Activated T-cell treated with anti-CD3 and anti-CD28 coated beads for 1 hour (primary cell): ENCODE measurements at places on chromosomes 3 and 15.

DNA sequence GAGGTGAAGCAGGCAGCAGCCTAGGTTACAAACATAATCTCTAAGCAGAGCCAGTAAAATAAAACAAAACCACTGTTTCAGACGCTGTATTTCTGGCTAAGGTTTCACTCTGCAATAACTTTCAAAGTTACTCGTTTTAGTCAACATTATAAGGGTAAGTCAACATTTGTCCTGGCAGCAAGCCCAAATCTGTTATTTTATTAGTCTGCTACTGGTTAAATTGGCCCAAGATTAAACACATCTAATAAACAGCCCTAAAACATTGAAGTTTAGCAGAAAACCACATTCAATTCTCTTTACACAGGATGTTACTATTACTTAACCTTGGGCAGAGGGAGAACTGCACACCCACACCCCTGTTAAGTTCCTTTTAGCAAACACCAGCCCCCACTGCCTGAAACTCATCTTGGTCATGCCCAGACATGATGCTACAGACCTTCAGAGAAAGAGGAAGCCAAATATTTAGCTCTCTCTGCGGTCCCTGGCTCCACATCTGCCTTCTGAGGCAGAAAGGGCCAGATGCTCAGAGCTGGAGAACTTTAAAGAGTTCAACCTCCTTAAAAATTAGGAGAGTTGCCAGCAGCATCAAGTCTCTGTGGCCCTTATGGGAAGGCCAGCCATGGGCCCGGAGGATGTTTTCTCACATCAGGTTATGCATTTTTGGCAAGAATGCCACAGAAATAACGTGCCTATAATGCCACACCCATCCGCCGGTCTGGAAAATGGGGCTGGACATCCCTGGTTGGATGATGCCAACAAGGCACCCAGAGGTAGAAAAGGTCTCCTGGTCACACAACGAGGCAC lies 17.9 kb downstream of the ARHGEF3 start:
- peak; percentile 41 for DNase-seq

- DNase-seq, result no peak
Observed at GRCh38 chr15:65343374-65343981, 34.3 kb downstream of the IGDCC3 start.

DNA sequence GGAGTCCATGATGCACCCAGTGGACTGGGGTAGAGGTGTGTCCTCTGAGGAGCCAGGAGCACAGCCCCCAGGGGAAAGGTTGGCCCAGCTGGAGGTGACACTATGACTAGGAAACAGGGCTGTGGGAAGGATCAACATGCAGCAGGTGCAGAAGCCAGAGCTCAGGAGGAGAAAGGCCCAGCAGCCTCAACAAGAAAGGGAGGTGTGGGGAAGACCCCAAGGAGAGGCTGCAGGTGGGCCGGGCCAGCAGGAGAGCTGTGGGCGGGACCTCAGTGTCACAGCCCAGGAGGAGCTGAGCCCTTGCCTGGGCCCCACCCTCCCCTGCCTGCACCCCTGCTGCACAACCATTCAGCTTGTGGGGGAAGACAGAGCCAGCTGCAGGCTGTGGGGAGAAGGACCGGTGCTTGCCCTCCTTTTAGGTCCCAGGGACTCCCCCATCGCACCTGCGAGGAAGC lies 18.4 kb upstream of the KLF13 start:
- DNase-seq, result no peak

DNA sequence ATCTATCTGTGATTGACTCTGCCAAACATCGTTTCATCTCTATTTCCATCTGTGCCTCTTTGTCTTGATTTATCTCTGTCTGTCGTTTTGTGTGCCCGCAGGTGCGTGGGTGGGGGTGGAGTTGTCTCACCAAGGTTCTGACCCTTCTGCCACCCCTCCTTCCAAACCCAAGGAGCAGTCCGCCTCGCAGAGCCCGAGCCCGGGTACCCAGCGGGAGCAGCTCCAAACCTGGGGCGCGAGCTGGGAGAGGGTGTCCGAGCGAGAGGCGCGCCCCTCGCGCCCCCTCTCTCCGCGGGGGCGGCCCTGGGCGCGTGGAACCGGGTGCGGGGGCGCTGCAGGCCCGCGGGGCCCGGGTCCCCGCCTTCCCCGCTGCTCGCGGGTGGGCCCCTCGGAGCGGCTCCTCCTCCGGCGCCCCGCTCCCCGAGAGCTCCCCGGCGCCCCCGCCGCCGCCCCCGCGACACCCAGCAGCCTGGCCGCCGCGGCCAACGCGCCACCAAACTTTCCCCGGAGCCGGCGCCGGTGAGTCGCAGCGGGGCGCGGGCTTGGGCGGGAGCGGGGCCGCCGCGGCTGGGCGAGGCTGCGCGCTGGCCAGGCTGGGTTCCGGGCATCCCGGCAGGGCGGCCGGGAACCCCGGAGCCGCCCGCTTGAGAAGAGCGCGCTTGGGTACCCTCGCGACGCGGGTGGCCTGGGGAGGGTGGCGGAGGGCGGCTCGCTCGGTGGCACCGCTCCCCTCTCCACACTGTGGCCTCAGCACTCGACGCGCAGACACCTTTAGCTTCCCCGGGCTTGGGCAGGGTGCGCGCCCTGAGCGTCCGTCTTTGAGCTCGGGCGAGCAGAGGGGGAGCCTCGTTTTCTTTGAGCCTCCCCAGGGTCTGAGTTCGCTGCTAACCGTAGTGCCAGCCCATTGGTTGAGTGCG lies at the start of gene HRH1:
HRH1 (plus strand) TSS at position 458 of the 917 bp plus-strand sequence. CDS start 104,545 bp downstream, outside the sequence.
- no peak for DNase-seq

GRCh38 chr3:64747679-64748078 lies 59.9 kb upstream of the ADAMTS9 start:
- DNase-seq, result no peak

DNA sequence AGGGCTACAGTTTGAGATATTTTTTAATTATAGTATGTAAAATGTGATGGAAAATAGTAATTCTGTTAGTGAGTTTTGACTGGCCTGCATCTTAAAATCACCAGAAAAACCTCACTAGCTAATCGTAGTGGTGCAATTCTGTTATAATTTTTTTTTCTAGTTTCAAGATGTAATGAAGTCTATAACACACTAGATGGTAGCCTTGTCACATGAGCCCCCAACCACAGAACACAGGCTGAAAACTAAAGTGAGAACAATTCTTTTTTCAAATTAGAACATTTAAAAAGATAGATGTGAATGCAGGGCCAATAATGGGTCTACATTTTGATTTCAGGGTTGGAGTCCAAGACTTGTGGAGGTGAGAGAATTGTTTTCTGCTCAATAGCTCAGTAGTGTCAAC lies 83.3 kb upstream of the KCNH8 start:
- no peak for DNase-seq

- DNase-seq, result no peak
Observed at GRCh38 chr3:184659797-184660301, 52.0 kb downstream of the MAGEF1 start.

DNA sequence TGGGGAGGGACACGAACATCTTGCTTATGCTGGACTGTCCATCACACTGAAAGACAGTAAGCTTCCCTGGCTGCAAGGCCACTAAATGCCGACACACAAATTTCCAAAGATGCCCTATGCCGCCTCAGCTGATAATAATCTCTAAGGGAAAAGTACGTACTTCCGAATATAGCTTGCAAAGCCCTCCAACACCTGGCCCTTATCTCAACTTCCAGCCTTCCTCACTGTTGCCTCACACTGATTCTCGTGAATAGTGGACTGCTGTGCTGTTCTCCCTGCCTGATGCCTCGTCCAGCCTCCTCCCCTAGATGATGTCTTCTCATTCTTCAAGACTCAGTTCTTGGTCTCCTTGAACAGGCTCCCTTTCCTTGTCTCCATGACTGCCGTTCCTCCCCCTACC lies 72.3 kb downstream of the CD47 start:
- DNase-seq, result no peak

GRCh38 chr3:168467115-168467714 lies 371.5 kb upstream of the GOLIM4 start:
- no peak for DNase-seq

DNA sequence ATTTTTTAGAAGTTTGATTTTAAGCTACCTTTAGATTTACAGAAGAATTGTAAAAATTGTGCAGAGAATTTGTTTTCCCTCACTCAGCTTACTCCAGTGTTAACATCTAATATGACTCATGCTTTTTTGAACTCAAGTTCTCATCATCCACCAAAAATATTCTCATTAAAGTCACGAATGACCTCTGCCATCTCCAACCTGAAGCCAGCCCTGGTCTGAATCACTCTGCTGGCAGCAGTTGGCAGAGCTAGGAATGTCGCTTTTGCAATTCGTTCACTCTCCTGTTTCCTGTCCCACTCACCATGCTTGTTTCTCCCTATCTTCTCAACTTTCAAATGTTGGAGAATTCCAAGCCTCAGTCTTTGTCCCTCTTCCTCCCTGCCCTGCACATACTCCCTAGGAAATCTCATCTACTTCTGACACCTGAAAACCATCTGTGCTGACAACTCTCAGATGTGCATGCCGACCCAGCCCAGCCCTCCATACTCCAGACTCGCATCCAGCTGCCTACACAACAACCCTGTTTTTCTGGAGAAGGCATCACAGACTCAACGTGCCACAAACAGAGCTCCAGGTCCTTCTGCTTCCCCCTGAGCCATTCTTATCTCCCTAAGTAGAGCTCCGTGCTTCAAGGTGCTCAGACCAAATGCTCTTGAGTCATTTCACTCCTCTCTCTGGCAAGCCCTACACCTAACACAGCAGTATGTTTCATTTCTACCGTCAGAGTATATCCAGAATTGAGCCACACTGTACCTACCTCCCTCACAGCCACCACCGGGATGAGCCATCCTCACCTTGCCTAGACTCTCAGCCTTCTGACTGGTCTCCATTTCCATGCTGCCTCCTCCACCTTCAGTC lies 24.9 kb downstream of the PRR23E start:
- DNase-seq, result no peak

- peak; percentile 76 for DNase-seq
Observed at GRCh38 chr3:126679318-126679751, 24.4 kb upstream of the TXNRD3 start.

DNA sequence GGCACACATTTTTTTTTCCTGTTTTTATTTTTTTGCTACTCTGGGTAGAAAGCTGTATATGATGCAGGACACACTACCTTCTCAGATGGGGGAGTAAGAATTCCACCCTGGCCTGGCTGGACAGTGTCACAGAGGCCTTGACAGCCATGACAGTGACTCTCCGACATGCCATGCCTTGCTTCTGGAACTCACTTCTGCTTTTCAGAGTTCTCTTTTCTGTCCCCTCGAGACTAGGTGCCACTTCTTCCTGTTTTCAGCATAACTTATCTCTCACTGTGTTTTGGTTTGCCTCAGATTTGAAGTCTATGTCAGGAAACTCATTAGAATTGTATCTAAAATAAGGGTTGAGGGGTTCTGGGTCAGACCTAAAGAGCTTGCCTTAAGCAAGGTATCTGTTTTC lies 69.1 kb upstream of the SEC13 start:
- DNase-seq, result no peak

DNA sequence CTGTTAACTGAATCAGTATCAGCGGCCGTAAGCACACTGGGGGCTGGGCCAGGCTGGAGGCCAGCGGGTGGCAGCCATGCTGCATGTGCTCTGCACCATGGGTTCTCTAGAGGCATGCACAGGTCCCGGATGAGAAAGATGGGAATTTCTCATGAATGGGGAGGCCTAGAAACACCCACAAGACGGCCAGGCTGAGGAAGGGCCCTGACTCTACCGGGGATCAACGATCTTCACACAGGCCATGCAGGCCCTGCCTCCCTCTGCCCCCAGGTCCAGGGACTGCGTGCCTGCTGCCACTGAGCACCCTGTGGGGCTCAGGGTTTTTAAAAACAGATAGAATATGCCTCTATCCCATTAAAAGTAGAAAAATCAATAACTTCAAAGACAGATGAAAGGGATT lies 32.7 kb downstream of the SLC41A3 start:
- DNase-seq, result no peak

DNA sequence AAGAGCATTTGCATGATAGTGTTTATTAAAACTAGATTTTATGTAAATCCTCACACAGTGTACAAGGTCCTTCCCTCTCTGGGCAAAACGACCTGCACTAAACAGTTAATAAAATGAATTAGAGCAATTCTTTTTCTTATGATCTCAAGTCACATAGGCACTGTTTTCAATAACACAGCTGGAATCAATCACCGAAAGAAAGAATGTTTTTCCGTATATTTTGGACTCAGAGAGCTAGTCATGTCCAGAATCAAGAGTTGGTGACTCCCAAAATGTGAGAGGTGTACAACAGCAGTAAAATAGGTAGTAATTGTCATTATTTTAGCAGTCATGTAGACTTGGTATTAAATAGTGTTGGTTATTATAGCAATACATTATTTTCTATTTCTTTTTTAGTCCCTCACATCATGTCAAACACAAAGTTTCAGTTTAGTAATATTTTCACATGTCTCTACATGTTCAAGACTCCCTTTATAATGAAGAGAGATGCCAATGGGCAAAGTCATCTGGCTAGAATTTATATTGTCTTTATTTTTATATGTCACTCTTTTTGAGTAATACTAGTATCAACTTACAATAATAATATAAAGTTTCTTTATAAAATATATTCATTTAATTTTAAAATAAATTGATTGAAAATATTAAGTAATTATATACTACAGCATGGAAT lies 448.6 kb upstream of the CDIN1 start:
- no peak for DNase-seq
